ENCODE measurements at places on chromosomes 3 and 15.

- no peak for DNase-seq
These were observed 39.0 kb downstream of the CFAP100 start for GRCh38 chr3:126433496-126434263.

GRCh38 chr3:133857767-133858166 lies 37.9 kb downstream of the RAB6B start:
- DNase-seq, result no peak

- no peak for DNase-seq
These were observed 40.5 kb upstream of the SEC13 start for GRCh38 chr3:10361375-10361774.

DNA sequence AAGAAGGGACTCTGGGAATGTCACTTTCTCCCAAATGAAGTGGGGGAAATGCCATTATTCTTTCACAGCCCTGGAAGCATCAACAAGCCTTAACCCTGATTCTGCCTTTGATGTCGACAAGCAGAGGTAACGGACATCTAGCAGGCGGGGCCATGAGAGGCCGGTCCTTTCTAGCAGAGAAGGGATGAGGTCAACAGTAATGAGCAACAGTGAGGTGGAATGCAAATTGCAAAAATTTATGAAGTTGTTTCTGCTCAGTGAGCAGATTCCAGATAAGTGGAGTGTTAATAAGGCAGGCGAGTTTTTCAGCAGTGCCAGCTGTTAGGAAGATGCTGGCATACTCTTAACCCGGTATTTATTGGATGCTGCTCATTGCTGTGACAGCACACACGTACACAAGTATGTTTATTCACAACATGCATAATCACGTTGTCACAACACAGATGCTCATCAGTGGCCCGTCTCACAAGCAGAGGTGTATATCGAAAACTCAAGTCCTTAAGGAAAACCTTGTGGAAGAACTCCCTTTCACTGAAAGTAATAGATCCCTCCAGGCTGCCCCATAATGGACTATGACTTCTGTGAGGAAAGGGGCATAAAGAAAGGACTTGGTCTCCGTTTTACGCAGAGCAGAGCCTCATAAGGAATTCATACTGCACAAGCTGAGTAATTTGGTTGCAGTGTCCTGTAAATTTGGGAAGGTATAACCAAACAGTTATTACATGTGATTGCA lies 329.0 kb downstream of the IGSF11 start:
- DNase-seq, result no peak

- no peak for DNase-seq
These were observed 34.1 kb upstream of the DET1 start for GRCh38 chr15:88580532-88580931.

- DNase-seq, result no peak
These were observed 86.0 kb downstream of the DTWD1 start for GRCh38 chr15:49706805-49707204.

- DNase-seq, result no peak
These were observed 26.3 kb downstream of the B3GNT5 start for GRCh38 chr3:183279371-183279770.

DNA sequence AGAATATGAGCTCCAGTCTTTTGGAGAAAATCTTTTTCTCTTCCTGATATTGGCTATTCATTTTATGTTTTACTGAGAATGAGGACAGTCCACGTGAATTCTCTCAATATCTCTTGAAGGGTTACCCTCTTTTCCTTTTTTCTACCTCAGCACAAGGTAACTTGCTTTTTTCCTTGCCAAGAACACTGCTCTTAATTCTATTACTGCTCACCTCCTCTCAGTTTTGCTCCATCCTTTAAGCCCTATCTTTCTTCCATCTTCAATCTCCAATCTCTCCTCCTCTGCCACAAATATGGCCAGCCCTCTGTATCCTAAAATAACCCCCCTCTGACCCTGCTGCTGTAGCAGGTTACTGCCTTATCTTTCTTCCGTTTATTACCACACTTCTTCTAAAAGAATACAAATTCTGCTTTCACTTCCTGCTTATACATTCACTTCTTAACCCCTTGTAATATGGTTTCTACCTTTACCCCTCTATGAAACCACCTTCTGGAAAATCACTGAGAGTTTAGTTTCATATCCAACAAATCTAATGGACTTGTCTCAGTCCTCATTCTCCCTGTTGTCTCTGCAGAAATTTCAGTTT lies 89.0 kb downstream of the NFKBIZ start:
- DNase-seq, result no peak

DNA sequence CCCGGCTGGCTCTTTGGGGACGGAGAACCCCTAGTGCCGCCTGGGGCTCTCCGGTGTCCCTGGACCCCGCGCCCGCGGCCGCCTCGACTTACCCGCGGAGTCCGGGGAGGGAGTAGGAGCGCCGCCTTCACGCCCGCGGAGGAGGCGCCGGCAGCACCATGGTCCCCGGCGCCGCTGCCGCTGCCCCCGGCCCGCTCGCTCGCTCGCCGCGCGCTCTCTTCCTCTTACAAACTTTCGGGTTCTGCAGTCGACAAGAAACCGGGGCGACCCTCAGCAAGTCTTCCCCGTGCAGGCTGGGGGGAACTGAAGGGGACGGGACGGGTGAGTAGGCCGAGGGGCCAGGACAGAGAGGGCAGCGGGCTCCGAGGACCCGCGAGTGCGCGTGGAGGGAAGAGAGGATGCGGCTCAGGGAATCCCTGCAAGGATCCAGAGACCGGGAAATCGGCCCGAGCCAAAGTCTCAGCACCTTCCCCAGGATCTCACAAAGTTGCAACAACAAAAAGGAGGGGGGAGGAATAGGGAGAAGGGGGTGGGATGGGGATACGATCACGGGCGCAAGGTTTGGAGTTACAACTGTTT lies 2.0 kb downstream of the FOXP1 start:
- DNase-seq, result peak; percentile 10

GRCh38 chr3:178352326-178353005 lies 183.8 kb upstream of the KCNMB2 start:
- no peak for DNase-seq

GRCh38 chr3:32018757-32019564 lies 37.4 kb downstream of the ZNF860 start:
- no peak for DNase-seq

DNA sequence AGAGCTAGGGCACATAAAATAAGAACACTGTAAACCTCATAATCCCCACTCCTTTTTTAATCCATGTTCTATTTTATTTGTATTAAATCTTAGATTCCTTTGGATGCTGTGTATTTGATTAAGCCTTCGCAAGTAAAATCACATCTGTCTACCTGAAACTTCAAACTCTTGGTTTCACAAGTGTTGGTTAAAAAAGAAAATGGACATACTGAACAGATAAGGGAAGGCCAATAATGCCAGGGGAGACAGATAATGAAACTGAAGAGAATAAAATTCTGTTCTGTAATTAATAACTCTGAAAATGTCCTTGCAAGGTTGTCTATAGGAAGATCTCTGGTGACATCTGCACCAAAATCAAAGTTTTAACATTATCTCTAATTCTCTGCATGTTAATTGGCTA lies 114.2 kb downstream of the ULK4 start:
- no peak for DNase-seq

GRCh38 chr3:172646439-172647015 lies 64.3 kb downstream of the NCEH1 start:
- no peak for DNase-seq

GRCh38 chr15:57538265-57538529 lies 53.5 kb upstream of the MYZAP start:
- no peak for DNase-seq

GRCh38 chr3:146517684-146518435 lies 26.5 kb downstream of the PLSCR1 start:
- no peak for DNase-seq

GRCh38 chr3:100521439-100521845 lies 29.0 kb downstream of the TMEM45A start:
- no peak for DNase-seq

DNA sequence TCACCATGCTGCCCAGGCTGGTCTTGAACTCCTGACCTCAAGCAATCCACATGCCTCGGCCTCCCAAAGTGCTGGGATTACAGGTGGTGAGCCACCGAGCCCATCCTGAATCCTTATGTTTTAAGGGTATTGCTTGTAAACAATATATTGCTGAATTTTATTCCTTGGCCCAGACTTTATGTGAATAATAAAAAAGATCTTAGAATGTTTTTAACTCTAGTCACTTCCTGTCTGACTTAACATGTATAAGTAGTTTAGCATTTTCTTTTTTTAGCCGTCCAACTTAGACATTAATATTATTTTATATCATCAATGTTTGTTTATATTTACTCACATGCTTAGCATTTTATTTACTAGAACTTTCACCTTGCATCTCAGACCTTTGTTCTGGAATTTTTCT lies 9.2 kb upstream of the EIF2B5 start:
- no peak for DNase-seq

- no peak for DNase-seq
These were observed 12.2 kb downstream of the SLCO2A1 start for GRCh38 chr3:134017490-134017889.

GRCh38 chr3:17307482-17307881 lies 422.7 kb downstream of the PLCL2 start:
- DNase-seq, result no peak

DNA sequence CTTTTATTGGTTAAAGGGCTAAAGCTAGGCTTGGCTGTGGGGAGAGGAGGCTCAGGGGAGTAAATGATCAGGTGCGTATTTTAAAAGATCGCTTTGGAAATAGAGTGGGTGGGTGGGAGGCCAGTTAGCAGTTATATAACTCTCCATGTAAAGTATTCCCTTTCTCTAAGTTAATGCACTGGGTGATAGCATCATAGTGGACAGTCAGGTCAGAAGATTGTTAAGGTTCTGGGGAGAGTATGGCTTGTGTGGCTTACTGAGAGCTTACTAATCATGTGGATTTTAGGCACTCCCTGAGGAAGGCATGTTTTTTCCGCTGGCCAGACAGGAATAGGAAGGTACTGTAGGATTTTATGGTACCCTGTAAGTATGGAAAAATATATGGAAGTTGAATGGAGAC lies 6.3 kb upstream of the EIF3J start:
- no peak for DNase-seq

DNA sequence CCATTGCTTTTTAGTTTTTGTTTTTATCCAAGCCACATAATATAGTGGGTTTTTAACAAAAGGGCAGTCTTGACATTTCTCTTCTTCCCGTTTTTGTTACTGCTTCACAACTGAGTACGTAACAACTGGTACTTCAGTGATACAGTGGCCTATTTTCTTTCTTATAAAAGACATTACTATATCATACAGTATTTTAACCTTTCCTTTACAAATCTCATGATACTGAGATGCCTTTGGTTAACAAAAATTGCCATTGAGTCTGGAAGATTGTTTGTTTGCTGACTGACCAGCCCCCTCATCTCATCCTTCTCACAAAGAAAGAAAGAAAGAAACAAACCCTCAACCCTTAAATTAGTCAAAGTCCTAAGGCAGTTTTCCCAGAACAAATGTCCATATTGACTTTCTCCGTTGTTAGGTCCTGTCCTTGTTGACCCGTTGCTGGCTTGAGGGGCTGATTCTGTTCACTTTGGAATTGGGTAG lies 77.0 kb upstream of the SAMMSON start:
- DNase-seq, result no peak

- no peak for DNase-seq
These were observed 290.5 kb downstream of the PLCL2 start for GRCh38 chr3:17175187-17175807.

DNA sequence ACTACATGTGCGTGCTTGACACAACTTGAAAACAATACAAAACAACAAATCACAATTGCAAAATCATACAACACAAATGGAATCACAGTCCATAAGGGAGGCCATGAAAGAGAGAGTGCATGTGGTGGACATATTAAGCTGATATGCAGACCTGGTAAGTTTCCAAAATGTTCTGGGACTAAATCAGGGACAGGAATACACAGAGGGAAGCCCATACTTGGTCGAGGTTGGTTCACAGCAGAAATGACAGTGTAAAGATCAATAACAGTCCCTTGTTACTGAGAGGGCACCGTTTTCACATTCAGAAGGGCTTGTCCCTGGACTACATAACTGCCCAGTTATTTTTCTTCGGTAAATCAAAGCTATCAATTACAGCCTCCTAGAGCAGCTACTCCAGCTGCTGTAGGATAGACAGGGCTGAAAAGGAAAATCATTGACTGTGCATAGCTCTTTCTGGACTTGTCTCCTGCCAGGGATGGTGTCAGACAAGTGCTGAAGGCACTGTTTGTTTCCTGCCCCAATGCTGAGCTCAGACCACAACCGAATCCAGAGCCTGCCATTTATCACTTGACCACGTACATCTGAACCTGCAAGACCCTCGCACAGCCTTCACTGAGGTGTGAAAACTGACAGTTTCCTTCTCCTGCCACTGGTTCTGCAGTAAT lies 79.5 kb upstream of the KCNMB2 start:
- no peak for DNase-seq

DNA sequence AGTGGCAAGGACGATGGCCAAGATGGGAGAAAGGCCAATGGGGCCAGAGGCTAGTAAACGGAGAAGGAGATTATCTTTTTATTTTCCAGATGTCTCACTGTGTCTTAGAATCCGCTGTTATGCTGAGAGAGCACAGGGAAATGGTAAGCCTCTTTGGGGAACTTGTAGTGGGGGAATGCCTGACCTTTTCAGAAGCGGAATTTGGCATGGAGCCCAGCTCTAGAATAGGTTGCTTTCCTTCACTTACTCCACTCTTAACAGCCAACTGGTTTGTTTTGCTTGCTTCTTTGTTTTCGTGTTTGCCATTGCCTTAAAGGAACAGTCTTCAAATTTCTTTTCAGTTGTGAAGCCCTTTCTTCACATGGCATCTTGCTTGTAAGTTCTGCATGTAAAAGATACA lies 316.2 kb upstream of the THRB start:
- DNase-seq, result no peak

DNA sequence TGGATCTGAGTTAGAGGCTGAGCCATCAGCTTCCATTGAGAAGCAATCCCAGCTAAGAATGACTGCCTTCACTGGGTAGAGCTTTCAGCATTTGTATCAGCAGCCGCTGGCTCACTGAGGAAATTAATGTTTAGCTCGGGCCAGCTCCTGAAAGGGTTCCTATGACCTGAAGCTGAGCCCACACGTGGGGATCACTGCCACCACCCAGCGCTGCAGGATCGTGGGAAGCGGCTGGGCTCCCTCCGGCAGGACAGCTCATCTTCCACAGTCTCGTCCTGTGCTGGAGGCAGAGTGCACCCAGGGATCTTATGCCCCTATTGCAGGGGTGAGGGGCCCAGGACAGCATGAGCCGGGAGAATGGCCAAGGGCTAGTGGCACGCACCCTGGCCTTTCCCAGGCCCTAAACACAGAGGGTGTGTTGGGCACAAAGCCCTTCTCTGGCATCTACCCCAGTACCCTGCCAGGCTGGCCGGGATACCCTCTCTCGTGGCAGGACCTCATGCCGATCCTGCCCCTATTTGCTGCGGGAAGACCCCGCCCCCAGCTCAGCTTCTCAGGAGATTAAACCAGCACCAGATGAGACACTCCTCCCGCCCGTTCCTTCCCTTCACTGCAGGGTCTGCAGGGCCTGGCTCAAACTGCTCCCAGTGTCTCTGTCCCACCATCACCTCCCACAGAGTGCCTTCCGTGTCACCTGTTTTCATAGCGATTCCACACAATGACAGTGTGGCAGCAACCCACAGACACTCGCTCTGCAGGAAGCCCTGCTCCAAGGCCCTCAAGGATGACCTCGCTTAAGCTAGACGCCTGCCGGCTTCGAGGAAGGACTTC lies 28.5 kb downstream of the KLHL25 start:
- no peak for DNase-seq

GRCh38 chr3:53238051-53238850 lies 17.6 kb downstream of the TKT start:
- DNase-seq, result no peak

GRCh38 chr15:60854858-60855564 lies 374.1 kb downstream of the RORA start:
- no peak for DNase-seq
